ENCODE measurements at places on chromosomes 2 and 18.

- DNase-seq, result no peak
Measured at GRCh38 chr2:187709065-187709464, 154.8 kb upstream of the TFPI start.

DNA sequence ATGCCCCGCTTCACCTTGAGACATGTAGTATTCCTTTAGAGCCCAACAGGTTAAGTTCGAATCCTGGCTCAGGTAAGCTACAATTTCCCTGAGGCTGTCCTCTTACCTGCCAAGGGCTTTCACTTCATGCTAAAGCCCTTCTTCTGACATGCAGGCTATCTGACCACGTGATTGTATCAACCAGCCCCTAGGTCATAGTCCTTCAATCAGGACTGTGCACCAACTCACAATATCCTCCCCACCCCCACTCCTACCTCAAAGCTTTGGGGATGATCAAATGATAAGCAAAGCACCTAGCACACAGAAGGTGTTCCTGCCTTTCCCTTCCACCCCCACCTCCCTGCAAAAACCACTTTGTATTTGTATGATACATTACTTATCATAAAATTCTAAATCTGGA, 78.9 kb downstream of the AAK1 start:
- DNase-seq, result no peak

DNA sequence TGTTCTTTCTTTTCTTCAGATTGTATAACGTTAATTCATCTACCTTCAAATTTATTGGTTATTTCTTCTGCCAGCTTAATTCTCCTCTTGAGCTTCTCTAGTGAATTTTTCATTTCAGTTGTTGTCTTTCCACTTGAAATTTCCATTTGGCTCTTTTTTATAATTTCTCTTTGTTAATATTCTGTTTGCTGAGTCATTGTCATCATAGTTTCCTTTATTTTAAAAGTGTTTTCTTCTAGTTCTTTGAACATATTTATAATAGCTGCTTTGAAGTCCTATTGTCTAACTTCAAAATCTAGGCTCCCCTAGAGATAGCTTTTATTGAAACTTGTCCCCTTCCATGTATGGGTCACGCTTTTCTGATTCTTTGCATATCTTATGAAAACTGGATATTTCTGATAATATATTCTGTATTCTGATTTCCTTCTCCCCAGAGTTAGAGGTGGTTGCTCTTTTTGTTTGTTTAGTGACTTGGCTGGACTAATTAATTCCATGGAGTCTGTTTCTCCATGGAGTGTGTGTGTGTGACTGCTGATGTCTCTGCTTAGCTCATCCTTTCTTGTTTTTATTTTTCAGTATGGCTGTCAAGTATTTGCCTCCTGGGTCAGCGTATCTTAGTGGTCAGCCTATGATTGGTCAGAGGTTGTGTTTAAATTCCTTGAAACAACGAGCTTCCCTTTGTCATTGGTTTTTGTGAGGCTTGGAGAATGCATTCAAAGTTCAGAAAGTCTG, 47.6 kb downstream of the DIS3L2 start:
- DNase-seq, result no peak

DNA sequence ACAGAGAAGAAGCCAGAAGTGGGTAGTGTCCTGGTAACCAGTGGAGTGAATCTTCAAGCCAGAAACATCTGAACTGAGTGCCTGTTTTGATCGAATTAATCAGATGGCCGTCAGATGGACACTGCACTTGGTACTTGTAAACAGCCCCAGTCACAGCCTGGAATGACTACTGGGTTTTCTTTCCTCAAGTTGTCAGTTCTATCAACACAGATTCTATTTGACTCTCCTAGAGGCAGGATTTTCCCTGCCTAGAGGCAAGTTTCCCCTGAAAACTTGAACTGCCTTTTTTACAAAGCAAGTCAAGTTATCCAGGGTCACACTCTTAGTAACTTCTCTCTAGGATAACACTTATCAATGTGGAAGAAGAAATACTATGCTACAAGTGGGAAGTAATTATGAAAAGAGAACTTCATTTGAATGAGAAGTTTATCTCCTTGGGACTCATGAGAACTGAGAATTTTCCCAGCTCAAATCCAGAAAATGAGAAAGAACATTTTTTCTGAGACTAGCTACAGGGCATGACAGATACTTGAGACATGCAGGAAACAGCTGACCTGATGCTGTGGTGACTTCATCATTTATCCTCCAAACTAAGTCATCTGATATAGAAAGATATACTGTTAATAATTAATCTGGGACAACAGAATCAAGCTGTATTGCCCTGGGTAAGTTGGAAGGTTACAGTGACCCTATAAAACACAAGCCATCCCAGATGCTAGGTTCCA, 36.0 kb downstream of the SULT1C2 start:
- no peak for DNase-seq

DNA sequence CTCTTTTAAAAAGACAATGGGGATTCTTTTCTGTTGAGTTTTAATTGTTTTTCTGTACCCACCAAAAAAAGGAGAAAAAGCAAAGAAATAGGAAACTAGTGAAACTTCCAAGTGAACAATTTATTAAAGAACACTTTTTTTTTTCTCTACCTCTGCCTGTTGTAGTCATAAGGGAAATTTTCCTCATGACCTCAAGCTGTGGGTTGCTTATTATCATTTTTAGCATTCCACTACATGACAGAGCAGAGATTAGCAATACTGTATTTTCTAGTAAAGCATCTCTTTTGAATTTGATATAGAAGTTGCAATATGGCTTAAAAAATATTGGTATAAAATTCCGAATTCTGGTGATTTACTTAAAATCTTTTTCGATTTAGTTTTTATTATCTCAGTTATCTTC, 87.9 kb upstream of the LRRTM1 start:
- DNase-seq, result no peak

- no peak for DNase-seq
Measured at GRCh38 chr2:194103941-194104659, 1552.9 kb upstream of the SLC39A10 start.

DNA sequence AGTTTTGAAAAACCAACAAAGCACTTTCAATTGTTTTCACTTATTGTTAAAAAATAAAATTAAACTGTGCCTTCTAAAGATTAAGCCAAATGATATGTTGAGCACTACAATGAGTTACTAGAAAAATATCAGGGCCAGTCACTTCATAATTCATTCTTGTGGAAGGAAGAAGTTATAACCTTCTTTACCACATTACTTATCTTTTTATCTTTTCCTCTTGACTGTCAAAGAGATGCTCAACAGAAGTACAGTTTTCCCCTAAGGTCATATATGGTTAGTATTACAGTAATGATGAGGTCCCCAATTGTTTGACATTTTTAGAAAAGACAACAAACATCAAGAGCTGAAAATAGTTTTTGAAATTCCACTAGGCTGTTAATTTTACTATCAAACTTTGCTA, 9.4 kb downstream of the PELI1 start:
- DNase-seq, result no peak

DNA sequence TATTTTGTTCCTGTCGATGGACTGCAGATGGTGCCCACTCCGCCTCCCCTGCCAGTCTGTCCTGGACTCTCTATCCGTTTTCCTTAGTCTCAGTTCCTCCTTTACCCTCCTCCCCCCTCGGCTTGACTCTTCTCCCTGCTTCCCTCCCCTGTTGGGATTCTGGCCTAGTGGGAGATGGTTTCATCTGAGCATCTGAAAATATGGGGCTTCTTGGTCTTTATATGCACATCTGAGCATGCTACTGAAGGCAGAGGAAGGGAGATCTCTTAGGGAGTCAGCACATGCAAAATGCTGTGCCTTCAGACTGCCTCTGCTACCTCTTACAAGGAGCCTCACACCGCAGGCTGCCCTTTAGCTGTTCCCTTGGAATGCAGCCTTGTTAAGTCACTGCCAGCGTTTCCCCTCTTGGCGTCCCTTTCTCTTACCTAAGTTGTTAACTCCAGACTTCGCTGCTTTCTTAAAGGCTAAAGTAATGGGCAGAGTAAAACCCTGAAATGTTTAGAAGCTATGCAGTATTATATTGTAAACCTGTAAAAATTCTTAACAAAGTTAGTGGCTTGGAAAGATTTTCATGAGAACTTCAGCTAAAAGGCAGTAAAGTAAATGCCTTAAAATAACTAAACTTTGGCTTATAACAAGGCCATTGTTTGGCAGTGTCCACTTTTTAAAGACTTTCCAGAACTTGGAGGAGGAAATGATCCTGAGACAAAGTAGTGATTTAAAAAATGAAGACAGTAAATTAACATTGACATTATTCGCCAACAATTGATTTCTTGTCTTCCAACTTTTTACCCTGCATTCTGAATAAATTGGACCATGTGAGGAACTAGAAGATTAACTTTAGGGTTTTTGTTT, 49.8 kb downstream of the LDLRAD4 start:
- no peak for DNase-seq

- DNase-seq, result no peak
Measured at GRCh38 chr2:188620916-188621315, 329.2 kb downstream of the GULP1 start.

Measured in erythroblast (primary cell).